Lower leg skin (tissue), 4 donors: ENCODE measurements at places on chromosomes 7 and 10.

- no peak for DNase-seq
These were observed 149.9 kb downstream of the CPED1 start for GRCh38 chr7:121138262-121138933.

DNA sequence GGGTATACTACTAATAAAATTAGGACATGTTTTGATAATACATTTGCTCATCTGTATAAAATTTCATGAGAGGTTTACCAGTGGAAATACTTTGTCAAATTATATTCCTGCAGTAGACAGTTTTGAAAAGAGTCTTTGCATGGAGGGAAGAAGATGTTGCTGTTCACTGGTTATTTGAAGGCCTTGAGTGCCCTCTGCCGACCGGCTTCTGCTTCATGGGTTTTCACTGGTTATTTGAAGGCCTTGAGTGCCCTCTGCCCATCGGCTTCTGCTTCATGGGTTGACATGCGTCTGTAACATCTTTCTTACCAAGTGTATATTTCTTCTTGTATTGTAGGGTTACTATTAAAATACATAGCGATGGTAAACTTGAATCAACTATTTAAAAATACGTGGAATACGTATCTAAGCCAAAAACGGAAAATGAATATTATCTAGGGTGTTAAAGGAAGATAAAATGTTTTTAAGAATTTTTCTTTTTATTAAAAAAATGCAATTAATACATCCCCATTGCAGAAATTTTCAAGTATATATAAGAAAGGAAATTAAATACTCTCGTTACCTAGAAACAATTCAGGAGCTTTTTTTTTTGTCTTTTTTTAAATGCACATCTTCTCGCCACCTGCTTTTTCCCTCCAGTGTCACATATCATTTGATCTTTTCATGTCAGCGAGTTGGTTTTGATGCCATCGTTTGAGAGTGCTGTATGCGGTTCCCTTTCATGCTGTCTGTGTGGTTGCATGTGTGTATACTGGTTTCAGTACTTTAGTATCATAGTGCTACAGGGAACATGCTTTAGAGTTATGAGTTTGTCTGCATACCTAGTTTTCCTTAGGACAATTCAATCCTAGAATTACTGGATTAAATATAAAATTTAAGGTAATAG lies 73.4 kb downstream of the SHH start:
- peak; percentile 89 for DNase-seq

DNA sequence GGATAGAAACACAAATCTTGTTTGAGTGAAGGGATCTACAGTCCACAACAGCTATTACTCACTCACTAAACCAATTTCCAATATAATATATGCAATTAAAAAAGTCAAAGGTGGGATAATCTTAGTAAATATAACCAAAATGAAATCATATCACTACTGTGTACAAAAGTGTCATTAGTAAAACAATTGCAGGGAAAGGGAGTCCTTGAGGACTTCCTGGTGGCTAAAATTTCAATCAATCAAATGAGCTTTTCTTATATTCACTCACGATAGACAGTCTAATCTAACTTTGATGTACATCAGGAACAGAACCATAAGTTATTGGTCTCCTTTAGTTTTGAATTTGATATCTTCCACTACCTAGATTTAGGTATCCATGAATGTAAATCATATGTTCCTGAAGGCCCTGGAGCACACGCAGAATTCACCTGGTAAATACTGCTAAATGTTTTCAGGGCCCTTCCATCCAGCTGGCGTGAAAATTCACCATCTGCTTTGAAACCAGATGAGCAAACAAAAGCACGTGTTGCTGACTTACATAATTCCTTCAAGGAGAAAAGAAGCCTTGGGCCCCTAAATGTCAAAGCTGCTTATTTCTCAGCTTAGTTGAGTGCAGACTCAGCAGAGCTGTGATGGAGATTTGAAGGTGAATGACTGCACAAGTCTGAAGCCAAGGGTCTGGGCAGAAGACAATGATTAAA lies 159.3 kb upstream of the TMEM196 start:
- no peak for DNase-seq

GRCh38 chr10:21627331-21627730 lies 93.3 kb downstream of the MLLT10 start:
- DNase-seq = no peak

- DNase-seq = no peak
These were observed 947.0 kb downstream of the REEP3 start for GRCh38 chr10:64468219-64468618.

DNA sequence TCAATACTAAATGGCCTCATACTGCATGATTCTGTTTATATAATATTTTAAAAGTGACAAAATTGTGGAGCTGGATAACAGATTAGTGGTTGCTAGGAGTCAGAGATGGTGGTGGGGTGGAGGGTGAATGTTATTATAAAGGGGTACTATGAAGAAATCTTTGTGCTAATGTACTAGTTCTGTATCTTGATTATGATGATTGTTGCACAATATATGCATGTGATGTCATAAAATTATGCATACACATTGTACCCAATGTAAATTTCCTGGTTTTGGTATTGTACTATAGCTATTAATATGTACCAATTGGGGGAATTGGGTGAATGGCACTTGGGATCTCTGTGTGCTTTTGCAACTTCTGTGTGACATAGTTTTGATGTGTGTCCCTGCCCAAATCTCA lies 112.2 kb downstream of the TMEM26 start:
- no peak for DNase-seq

DNA sequence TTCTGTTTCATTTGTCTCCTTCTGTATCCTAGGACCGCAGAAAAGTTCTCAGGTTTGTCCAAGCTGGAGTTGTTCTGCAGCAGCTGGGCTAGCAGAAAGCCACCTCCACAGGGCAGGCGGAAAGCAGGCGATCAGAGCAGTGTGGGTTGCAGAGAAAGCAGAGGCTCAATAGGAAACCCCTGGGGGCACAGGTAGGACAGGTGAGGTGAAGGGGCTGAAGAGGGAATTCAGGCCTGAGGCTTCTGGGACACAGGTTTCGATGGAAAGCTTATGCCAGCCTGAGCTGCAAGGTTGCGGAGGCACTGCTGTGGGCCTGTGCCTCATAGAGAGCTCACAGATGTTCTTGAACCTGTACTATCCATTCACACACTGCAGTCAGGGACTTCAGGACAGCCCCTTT lies 194.9 kb upstream of the TPK1 start:
- DNase-seq = no peak

DNA sequence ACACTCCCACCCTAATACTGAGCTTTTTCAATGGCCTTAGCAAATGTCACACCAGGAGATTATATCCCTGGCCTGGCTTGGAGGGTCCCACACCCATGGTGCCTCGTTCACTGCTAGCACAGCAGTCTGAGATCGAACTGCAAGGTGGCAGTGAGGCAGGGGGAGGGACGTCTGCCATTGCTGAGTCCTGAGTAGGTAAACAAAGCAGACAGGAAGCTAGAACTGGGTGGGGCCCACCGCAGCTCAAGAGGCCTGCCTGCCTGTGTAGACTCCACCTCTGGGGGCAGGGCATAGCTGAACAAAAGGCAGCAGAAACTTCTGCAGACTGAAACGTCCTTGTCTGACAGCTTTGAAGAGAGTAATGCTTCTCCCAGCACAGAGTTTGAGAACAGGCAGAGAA lies 338.9 kb upstream of the MBL2 start:
- DNase-seq = no peak

GRCh38 chr10:78805176-78805575 lies 263.6 kb upstream of the ZMIZ1 start:
- DNase-seq = peak; percentile 89

- peak; percentile 21 for DNase-seq
These were observed 1214.1 kb downstream of the SORCS1 start for GRCh38 chr10:105950410-105950809.

GRCh38 chr7:19930851-19931250 lies 157.4 kb upstream of the TMEM196 start:
- DNase-seq = no peak

GRCh38 chr10:46282842-46283574 lies 3.8 kb upstream of the ANTXRL start:
- DNase-seq = peak; percentile 95

DNA sequence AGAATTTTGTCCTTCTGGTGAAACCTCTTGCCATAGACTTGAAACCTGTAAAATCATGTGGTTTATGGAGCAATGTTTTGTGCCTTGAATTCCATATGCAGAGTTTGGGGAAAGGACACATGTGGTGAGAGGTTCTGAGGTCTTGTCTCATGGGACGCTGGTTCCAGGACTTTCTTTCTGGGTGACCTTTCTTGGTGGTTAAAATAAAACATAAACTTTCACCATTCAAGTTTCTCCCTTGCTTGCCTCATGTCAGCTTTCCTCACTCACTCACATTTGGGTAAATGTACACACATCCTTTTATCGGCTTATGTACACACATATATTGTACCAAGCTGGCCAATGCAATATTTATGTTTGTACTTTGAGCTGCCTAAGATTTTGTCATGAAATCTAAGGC lies 144.9 kb upstream of the CELF2 start:
- no peak for DNase-seq

DNA sequence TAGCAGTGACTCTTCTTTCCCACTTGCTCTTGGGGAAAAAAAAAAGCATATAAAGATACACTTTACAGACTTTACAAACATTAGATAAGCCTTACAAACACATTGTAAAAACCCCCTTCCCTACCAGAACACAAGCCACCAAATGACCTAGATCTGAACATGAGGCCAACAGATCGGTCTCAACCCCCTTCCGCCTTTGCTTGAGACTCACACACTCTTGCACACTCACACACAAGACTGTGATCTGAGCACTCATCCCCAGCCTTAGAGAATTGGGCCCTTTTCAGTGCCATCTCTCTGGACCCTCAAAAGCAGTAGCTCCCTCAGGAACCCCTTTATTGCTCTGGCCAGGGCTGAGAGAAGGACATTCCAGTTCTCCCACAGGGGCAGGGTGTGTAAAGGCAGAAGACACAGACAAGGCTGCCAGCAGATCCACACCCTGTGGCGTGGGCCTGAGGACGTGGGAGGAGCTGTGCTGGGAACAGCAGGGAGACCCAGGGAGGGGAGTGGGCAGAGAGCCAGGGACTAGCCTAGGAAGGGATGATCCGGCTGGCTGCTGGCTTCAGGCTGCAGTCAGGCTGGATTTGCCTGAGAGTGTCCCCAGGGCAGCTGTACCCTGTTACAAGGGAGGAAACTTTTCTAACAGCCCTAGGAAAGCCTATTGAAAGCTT lies 206.7 kb downstream of the KIAA1217 start:
- DNase-seq = peak; percentile 96

DNA sequence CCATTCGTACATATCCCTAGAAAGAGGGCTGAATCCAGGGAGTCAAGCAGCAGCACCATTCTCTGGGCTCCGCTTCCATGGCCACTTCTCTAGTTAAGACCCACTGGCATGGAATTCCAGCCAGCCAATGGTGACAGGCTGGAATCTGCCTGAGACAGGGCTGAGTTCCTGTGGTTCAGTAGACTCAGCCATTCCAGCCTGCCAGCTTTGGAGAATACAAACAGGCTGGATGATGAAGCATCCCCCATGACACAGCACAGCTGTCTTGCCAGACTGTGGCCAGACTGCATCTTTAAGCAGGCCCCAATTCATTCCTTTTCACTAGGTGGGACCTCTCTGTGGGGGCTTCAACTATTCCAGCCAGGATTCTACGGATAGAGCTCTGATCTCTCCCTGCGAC lies 329.6 kb downstream of the XPNPEP1 start:
- no peak for DNase-seq

- no peak for DNase-seq
These were observed at the start of gene PIK3CG for GRCh38 chr7:106865130-106866041. Gene PIK3CG, plus strand, starts transcription at chr7:106865282. Its CDS starts 2,280 bp downstream, at chr7:106867562.

GRCh38 chr10:121033366-121033765 lies 182.2 kb downstream of the WDR11 start:
- DNase-seq = no peak

DNA sequence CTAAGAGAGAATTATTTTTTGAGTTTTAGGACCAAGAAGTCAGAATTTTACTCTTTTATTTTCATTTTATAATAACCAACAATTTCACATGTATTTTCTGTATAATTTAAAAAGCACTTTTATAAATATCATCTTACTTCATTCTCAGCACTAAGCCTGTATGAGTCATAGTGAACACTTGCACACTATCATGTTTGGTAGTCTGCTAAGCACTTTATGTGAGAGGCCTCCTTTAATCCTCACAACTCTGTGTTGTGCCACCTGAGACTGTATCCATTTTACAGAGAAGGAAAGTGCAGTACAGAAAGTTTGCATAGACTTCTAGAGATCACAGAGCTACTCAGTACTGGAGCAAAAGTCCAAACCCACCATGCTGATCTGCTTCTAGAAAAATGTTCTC lies 939.6 kb downstream of the NRG3 start:
- DNase-seq = no peak

DNA sequence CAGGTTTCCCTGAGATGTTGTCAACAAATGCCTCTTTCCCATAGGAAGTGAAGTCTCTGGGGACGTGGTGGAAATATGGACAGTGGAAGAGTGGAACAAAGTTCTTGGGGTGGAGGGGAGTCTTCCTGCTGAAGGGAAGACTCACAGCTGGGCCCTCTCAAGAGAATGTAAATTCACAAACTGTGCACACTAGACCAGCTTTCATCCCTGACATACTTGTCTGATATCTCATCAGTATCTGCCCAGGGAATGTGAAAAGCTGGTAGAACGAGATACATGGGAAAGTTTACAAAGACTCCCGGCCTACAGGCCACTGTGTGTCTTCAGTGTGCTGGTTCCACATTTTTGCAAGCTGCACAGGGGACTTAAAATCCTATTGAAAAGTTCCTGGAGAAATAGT lies 16.7 kb upstream of the CCDC3 start:
- no peak for DNase-seq

GRCh38 chr10:72414642-72415041 lies 59.9 kb upstream of the DNAJB12 start:
- DNase-seq = no peak

DNA sequence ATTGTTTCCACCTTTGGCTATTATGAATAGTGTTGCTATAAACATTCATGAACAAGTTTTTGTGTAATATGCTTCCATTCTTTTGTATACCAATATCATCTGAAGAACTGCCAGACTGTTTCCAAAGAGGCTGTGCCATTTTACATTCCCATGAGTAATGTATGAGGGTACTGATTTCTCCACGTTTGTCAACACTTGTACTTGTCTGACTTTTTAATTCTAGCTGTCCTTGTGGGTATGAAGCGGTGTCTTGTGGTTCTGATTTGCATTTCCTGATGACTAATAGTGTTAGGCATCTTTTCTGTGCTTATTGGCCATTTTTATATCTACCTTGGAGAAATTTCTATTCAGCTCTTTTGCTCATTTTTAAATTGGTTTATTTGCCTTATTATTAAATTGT lies 52.8 kb downstream of the LSMEM1 start:
- no peak for DNase-seq

GRCh38 chr7:141339603-141340002 lies 211.6 kb upstream of the AGK start:
- DNase-seq = no peak

GRCh38 chr10:102408728-102409603 lies 9.6 kb downstream of the PSD start:
- no peak for DNase-seq
